ENCODE measurements at places on chromosomes 6 and 20.

DNA sequence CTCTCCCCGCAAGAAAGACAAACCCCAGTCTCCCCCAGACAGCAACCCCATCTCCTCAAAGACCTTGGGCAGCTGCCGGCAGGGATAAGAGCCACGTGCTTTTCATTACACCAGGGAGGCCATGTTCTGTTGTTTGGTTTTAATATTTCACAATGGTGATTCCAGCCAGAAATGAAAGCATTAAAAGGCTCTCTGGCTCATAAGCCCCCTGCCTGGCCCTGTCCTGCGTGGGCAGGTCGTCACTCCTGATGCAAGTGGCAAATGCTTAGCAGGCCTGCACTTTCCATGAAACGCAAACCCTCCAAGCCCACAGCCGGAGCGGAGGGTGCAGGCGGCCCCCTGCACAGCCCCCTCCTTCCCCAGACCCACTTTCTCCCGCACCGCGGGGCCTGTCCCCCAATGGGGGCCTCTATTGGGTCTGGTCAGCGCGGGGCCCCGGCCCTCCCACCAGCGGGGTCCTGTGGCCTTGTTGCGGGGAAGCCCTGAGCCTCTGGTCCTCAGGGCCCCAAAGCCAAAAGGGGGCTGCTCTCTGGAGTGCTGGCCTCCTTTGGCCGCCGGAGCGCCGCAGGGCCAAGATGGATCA is 77.2 kb downstream of the TMEM242 start:
- no peak for DNase-seq

GRCh38 chr6:118134736-118135135 is 227.7 kb downstream of the SLC35F1 start:
- DNase-seq, result no peak

- DNase-seq, result no peak
These were observed 5.1 kb upstream of the TUBB1 start for GRCh38 chr20:59013959-59014608.

GRCh38 chr20:58088625-58089024 is 139.8 kb downstream of the ANKRD60 start:
- DNase-seq, result no peak

GRCh38 chr20:36856195-36856594 is 19.7 kb upstream of the TLDC2 start:
- no peak for DNase-seq

- no peak for DNase-seq
These were observed 354.1 kb downstream of the RFPL4B start for GRCh38 chr6:112701201-112701600.

GRCh38 chr6:145738265-145738664 is 2.9 kb upstream of the EPM2A start:
- DNase-seq, result no peak
